Stimulated activated CD4-positive, alpha-beta T cell treated with anti-CD3 and anti-CD28 coated beads, Interleukin-4, amount 100 ng/mL, for 24 hours (primary cell): ENCODE measurements at places on chromosomes 6 and 20.

DNA sequence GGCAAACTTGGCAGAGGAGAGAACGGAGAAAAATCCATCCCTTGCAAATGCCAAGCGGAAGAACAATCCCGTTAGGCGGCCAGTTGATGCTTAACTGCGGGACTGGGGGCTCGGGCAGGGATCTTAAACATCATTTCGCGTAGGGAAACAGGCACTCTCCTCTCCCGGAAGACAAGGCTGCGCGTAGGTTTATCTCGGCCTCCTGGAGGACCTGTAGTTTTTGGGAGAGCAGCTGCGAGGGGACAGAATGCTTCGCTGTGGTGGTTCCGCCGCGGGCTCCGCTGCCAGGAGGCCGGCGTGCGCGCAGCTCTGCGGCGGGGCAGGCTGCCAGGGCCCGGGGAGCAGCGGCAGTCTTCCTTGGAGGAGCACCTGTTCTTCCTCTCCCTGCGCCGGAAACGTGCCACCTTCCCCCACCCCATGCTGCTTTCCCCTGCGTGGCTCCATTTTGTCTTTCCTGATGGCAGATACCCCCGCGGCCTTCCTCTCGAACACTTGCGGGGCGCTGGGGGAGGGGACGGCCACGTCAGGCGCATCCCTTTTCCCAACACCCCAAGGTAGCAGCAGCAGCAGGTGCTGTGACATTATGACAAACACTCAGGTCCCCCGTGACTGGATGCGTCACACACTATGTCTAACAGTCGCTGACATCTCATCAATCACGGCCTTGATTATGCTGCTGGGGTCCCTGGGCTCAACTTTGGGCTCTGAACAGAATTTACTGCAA, 230.7 kb upstream of the BTBD3 start:
- DNase-seq = no peak

DNA sequence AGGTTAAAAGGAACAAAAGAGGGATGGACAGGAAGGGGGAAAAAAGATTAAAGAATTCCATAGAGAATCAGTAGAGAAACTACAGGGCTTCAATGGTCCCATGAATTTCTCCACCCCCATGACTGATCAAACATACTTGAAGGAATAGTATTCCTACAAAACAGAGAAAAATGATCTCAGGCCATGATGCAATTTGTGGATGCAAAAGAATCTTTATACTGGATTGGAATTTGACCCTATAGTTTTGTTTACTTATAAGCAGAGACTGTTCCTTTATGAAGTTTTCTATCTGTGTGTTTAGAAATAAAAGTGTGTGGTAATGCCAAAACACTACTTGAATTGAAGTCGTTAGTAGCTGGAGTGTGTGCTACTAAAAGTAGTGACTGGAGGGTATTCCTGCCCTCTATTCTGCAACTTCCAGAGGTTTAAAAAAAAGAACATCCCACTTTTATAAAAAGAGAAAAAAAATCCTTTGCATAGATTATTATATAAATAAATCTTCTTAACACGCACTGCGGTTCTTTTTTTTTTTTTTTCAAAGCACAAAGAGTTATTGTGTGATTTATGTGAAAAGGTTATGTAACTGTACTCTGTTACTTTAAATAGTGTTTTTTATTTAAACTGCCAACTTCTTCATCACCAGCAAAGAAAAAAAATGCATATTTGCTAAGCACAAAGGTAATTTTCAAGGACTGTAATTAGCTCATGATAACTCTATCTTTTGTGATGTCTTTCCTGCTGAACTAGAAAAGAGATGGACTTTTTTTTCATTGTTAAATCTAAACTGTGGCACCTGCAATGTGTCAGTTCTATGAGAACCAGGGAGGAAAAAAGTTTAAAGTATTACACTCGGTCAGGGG, 214.5 kb upstream of the CITED2 start:
- no peak for DNase-seq

DNA sequence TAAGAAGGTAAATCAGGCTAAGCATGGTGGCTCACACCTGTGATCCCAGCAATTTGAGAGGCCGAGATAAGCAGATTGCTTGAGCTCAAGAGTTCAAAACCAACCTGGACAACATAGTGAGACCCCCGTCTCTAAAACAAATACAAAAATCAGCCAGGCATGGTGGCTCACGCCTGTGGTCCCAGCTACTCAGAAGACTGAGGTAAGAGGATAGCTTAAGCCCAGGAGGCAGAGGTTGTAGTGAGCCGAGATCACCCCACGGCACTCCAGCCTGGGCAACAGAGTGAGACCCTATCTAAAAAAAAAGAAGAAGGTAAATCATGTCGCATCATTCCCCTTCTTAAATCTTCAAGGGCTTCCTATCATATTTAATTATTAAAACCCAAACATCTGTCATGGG, 39.0 kb upstream of the PRND start:
- DNase-seq = no peak

- no peak for DNase-seq
Measured at GRCh38 chr20:57482148-57482547, 42.8 kb downstream of the CTCFL start.

DNA sequence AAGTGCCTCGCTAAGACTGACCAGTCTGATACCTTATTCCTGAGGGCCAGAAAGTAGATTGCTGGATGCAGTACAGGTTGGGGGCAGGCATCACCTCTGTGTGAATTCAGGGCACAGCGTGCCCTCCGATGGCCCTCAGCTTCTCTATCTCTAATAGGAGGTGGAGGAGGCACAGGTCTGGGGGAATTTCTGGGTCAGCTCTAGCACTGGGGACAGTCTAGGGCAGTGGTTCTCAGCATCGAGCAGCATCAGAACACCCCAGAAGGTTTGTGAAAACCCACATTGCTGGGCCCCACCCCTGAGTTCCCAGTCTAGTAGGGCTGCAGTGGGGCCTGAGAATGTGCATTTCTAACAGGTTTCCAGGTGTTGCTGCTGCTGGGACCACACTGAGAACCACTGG, 166.7 kb downstream of the CDC5L start:
- no peak for DNase-seq

DNA sequence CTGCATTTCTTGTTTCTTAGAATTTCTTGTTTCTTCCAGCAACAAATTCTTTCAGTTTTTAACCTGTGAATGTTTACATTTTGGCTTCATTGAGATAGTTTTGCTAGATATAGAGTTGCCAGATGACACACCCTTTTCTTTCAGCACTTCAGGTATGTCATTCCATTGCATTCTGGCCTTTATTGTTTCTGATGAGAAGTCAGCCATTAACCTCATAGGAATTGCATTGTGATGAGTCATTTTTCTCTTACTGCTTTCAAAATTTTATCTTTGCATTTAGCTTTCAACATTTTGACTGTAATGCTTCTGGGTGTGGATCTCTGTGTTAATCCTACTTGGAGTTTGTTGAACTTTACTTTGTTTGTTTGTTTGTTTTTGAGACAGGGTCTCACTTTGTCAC, 440.3 kb upstream of the HS3ST5 start:
- DNase-seq = no peak

GRCh38 chr20:61948586-61949362, 116.9 kb downstream of the TAF4 start:
- no peak for DNase-seq

DNA sequence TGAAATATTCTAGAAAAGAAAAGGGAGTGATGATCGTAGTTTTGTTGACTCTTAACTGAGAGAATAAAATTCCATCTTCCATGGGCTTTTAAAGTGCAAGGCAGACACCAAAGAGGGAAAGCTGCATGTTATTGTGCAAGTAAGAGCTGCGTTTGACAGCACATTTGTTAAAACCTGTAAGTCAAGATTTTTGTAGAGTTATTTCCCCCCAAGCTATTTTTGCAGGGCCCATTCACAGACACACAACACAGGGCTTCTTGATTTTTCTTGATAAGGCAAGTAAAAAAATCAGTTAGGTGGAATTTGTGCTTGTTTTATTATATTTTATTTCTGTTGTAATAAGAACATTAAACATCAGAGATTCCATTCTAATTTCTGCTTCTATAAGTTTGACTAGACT, 13.8 kb downstream of the CFAP206 start:
- DNase-seq = no peak

- DNase-seq = no peak
Measured at GRCh38 chr20:2585811-2586210, 49.4 kb downstream of the TMC2 start.

- no peak for DNase-seq
Measured at GRCh38 chr6:78639111-78640110, 227.9 kb upstream of the IRAK1BP1 start.

GRCh38 chr6:101824551-101825345, 431.2 kb downstream of the GRIK2 start:
- no peak for DNase-seq
